ENCODE measurements at places on chromosomes 1 and 21.

GRCh38 chr1:10074059-10074851 is 41.5 kb downstream of the UBE4B start:
- peak; percentile 88 for DNase-seq

DNA sequence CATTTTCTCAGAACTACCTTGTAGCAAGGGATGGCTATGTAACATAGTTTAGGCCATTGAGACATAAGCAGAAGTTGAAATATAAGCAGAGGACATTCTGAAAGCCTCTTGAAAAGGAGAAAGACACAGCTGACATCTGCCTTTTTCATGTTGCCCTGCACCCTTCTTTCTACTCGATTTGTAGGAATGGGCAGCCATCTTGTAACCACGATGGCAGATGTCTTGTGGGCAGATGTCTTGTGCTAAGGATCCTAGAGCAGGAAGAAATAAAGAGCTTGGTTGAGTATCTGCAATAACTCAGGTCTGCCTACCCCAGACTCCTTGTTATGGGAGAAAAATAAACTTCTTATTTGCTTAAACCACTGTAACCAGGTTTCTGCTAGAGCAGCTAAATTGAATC is 351.0 kb downstream of the PDE4B start:
- DNase-seq, result peak; percentile 60

GRCh38 chr1:106615473-106615872 is 441.0 kb upstream of the PRMT6 start:
- DNase-seq, result no peak

GRCh38 chr1:104874044-104874443 is 1124.3 kb downstream of the AMY1C start:
- no peak for DNase-seq

DNA sequence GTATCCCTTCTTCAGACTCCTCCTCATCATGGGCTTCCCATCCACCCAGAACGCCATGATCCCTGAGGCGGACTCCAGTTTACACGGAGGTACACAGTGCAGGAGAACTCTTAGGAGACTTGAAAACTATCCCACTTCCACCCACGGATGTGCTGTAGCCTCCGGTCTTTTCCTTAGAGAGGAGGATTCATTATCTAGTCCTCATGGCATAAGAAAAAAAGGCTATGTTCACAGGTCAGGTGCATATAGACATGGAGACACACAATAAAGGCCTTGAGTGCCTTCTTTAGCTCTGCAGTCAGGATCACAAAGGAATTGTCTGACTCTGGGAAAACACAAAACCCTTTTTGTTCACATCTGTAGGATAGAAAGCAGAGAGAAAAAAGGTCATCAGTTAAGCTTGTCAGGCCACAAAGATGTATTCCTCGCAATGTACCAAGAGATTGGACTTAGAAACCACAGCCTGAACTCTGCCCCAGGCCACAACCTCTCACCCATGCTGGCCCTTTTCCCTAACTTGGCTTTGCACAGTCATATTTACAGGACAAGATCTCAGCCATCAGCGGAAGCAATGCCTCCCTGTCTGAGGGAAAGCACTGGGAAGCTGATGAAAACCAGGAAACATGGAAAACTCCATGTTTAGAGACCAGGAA is 9.0 kb downstream of the CRP start:
- no peak for DNase-seq

DNA sequence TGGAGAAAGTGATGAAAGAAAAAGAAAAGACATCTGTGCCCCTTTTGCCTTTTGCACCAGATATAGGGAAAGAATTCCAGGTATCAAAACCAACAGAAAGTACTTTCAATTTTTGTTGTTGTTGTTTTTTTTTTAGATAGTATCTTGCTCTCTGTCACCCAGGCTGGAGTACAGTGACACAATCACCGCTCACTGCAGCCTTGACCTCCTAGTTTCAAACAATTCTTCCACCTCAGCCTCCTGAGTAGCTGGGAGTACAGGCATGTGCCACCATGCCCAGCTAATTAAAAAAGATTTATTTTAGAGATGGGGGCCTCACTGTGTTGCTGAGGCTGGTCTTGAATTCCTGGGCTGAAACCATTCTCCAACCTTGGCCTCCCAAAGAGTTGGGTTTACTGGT is 31.3 kb upstream of the IVNS1ABP start:
- no peak for DNase-seq

GRCh38 chr1:200838676-200839445 is 33.9 kb upstream of the GPR25 start:
- no peak for DNase-seq

All from myocyte (in vitro differentiated cells).